ENCODE measurements at places on chromosomes 6 and 20.

GRCh38 chr6:10587656-10588406 is 66.7 kb downstream of the GCNT2 start:
- no peak overlapping the region for H3K4me3 ChIP-seq
- H3K4me1 ChIP-seq, result no peaks in the 10 kb centered on the region
- H3K27ac ChIP-seq, result no peak overlapping the region

- no peak for DNase-seq
- no peaks in the 10 kb centered on the region for H3K4me1 ChIP-seq
- H3K36me3 ChIP-seq, result no peaks in the 10 kb centered on the region
These were observed 26.7 kb upstream of the TFAP2B start for GRCh38 chr6:50791900-50792508.

DNA sequence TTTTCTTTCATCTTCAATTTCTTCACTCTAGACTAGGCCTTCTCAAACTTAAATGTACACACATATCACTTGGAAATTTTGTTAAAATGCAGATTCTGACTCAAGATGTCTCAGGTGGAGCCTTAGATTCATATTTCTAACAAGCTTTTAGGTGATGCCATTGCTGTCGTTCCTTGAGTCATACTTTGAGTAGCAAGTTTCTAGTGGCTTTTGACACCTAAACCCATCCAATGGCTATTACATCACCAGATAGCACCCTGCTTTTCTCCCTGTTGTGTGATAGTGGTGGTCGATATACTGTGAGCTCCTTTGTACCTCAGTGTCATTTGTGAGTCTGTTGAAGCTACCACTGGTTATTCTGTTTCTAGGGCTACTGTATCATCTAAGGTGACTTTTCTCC is 34.8 kb upstream of the BAG2 start:
- no peak overlapping the region for H3K27ac ChIP-seq
- H3K36me3 ChIP-seq, result no peaks in the 10 kb centered on the region
- H3K27me3 ChIP-seq, result no peaks in the 10 kb centered on the region
- DNase-seq, result no peak

DNA sequence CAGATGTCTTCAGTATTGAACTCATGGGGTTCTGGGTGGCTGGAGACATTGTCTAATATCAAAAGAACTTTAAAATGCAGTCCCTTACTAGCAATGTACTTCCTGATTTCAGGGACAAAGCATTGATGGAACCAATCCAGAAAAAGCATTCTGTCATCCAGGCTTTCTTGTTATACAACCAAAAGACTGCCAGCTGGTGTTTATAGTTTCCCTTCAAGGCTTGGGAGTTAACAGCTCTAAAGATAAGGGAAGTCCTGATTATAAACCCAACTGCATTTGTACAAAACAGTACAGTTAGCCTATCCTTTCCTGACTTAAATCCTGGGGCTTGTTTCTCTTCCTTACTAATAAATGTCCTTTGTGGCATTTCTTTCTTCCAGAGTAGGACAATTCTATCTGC is 160.0 kb downstream of the COL21A1 start:
- H3K27me3 ChIP-seq, result no peaks in the 10 kb centered on the region
- H3K27ac ChIP-seq, result no peak overlapping the region
- no peaks in the 10 kb centered on the region for H3K4me1 ChIP-seq
- H3K4me3 ChIP-seq, result no peak overlapping the region
- H3K36me3 ChIP-seq, result no peaks in the 10 kb centered on the region

DNA sequence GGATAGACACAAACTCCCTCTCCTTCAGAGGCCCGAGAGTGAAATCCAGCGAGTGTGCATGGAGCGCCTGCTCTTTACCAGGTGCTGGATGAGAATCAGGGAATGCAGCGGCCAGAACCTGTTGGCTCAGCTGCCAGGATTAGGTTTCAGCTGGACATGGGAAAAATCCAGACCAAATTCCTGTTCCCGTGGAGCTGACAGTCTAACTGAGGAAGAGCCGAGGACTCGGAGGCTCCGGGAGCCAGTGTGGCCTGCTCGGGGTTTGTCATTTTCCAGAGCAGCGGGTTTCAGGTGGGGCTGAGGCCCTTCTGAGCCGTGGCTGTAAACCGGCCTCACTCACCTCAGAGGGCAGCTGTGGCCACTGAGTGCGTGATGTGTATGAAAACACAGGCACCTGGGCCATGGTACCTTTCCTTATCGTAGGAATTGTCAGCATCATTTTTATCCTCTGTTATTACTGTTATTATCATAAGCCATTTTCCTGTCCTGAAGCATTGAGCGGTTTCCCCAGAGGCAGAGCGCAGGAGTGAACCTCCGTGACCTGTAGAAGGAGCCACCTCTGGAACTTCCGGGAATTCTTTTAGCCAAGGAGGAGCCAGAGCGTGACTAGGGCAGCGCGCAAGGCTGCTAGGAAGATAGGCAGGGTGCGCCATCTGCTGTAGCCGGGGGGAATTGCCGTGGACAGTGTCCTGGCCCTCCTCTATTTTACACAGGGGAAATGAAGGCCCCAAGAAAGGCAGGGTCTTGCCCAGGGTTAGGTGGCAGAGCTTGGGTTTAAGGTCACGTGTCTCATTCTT is 27.3 kb downstream of the PKIG start:
- no peak for DNase-seq
- H3K27me3 ChIP-seq, result no peaks in the 10 kb centered on the region
- peaks cover 2% of the 10 kb centered on the region for H3K36me3 ChIP-seq

DNA sequence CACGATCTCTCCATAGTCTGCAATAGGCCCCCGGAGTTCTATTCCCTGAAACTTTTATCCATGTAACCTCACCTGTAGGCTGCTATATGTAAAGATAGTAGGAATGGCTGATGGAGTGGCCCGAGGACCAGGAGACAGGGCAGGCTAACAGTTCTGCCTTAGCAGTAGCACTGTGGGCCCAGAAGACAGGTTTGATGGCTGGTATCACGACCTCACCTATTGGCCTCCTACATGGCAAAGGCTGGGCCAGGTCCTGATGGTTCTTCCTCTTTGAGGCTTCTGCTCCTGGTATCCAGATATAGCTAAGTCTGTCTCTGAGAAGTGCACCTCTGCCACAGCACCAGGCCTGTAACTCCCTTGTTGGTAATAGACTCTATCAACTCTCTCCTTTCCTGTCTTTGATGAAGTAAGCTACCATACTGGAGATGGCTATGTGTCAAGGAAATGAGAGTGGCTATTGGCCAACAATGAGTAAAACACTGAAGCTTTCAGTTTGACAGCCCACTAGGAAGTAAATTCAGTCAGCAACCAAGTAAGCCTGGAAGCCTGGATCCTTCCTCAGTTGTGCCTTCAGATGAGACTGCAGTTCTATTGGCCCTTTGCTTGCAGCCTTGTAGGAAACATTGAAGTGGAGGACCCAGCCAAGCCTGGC is 5.7 kb downstream of the SPEF1 start:
- peaks cover 12% of the 10 kb centered on the region for H3K27me3 ChIP-seq
- H3K27ac ChIP-seq, result no peak overlapping the region
- no peak overlapping the region for H3K4me3 ChIP-seq
- H3K36me3 ChIP-seq, result no peaks in the 10 kb centered on the region
- H3K4me1 ChIP-seq, result peaks cover 12% of the 10 kb centered on the region

DNA sequence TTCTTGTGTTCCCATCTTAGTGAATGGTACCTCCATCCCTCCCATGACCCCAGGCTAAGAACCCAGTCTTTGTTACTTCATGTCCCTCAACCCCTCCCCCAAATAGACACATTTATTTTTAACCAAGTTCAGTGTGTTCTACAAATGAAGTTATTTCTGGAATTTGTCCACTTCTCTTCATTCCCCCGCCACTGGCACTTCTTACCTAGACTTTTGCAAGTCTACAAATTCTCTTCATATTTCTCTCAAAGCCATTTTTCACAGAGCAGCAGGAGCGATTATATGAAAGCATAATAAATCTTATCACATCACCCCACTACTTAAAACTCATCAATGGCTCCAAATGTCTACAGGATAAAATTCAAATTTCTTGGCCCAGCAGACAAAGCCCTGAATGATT is 131.4 kb downstream of the BTBD9 start:
- no peaks in the 10 kb centered on the region for H3K4me1 ChIP-seq
- no peak for DNase-seq
- H3K27ac ChIP-seq, result no peak overlapping the region

GRCh38 chr6:7150381-7151064 is 42.8 kb downstream of the RREB1 start:
- H3K27me3 ChIP-seq, result no peaks in the 10 kb centered on the region
- H3K4me1 ChIP-seq, result peaks cover 68% of the 10 kb centered on the region
- no peaks in the 10 kb centered on the region for H3K36me3 ChIP-seq
- DNase-seq, result no peak
- H3K4me3 ChIP-seq, result no peak overlapping the region

- H3K36me3 ChIP-seq, result no peaks in the 10 kb centered on the region
- no peak overlapping the region for H3K27ac ChIP-seq
These were observed 266.7 kb upstream of the SULF2 start for GRCh38 chr20:48051794-48052474.

DNA sequence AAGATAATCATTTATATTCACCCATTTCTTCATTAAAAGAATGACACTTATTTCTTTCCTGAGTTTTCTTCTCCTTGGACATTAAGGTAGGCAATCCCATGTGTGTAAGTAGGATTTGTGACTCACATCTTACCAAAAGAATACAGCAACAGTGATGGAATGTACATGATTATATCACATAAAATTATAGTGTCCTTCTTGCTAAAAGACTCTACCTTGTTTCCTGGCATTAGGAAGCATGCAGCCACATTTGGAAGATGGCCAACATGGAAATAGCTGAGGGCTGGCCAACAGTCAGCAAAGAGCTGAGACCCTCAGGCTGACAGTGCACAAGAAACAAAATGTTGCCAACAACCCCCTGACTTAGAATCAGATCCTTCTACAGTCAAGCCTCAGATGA is 327.9 kb upstream of the MARCKS start:
- H3K27me3 ChIP-seq, result no peaks in the 10 kb centered on the region
- DNase-seq, result no peak
- no peak overlapping the region for H3K27ac ChIP-seq
- no peak overlapping the region for H3K4me3 ChIP-seq
- no peaks in the 10 kb centered on the region for H3K36me3 ChIP-seq

DNA sequence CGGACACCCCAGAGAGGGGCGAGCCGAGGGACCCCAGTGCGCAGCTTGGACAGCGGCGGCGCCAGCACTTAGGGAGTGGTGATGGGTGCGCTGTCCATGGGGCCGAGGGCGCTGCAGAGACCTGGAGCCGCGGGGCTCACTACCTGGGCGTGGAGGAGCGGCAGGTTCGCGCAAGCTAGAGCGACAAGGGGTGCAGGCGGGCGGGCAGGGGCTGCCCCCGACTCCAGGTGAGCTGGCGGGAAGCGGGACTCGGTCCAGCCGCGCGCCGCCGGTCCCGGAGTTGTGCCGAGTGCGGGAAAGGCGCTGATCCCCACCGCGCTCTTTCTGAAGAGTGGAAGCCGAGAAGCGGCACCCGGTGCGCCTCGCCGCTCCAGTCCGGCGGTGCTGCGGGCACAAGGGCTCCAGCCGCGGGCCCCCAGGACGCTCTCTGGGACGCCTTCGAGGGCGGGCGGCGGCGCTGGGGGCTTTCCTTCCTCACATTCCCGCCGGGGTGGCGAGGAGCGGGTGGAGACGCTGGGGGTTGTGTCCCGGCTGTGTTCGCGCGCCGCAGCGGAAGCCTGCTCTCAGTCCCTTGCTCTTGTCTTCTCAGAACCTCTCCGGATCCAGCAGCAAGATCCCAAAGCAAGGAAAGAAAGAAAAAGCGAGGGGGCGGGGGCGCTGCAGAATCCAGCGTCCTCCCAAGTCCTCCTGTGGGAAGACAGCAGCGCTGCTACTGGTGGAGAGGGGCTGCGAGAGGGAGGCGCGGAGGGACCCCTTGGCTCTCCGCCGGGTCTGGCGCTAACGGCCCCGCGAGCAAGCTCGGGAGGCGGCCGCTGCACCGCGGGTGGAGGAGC is at the start of gene B3GAT2:
TSS of gene B3GAT2 (minus strand) at position 610 of the 833 bp plus-strand sequence. CDS start 631 bp downstream, outside the sequence.
- peaks cover 9% of the 10 kb centered on the region for H3K27me3 ChIP-seq
- no peak within 1 kb of the TSS for H3K27ac ChIP-seq
- no peak for DNase-seq
- H3K4me3 ChIP-seq, result peak within 1 kb of the TSS; percentile 74

- DNase-seq, result no peak
- H3K27me3 ChIP-seq, result peaks cover 5% of the 10 kb centered on the region
- H3K27ac ChIP-seq, result no peak overlapping the region
- no peaks in the 10 kb centered on the region for H3K4me1 ChIP-seq
These were observed 173.4 kb upstream of the PMEPA1 start for GRCh38 chr20:57883224-57883623.

DNA sequence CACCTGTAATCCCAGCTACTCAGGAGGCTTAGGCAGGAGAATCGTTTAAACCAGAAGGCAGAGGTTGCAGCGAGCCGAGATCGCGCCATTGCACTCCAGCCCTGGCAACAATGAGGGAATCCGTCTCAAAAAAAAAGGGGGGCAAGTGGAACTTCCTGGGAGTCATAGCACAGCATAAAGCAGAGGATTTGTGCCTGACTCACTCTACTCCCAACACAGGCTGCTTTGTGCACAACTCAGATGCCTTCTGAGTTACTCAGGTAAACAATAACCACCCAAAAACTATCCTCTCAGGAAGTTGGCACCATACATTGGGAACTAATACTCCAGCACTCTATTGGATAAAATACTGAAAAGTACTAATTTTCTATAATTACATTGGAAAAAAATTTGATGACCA is 2.5 kb upstream of the TMEM244 start:
- no peak overlapping the region for H3K27ac ChIP-seq
- no peaks in the 10 kb centered on the region for H3K4me1 ChIP-seq
- no peak for DNase-seq
- H3K36me3 ChIP-seq, result no peaks in the 10 kb centered on the region
- H3K4me3 ChIP-seq, result no peak overlapping the region

DNA sequence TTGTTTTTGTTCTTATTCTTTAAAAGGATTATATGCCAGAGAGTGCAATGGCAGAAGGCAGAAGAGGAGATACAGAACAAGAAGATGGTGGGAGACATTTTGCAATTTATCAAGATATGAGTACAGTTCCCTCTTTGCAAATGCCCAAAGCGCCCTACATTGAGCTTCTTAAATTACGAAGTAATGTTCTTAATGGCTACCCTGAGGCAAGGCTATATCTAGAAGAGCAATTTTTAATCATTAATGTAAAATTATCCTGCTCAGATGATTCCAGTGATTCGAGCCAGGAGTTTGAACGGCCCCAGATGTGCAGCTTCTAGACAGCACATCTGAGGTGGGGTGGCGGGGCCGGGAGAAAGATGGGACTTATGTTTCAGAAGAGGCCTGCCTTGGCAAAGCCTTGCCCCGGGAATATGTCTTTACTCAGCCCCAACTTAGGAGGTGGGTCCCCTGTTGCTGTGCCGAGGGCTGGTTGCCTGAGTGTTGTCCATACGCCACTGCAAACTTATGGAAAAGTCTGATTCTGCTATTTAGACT is 84.9 kb upstream of the MLN start:
- H3K4me3 ChIP-seq, result no peak overlapping the region
- H3K4me1 ChIP-seq, result no peaks in the 10 kb centered on the region
- no peak for DNase-seq
- H3K27me3 ChIP-seq, result peaks cover 9% of the 10 kb centered on the region
- H3K36me3 ChIP-seq, result no peaks in the 10 kb centered on the region

- no peak overlapping the region for H3K4me3 ChIP-seq
- H3K36me3 ChIP-seq, result peaks cover 37% of the 10 kb centered on the region
- H3K27ac ChIP-seq, result no peak overlapping the region
- no peaks in the 10 kb centered on the region for H3K27me3 ChIP-seq
- peaks cover 45% of the 10 kb centered on the region for H3K4me1 ChIP-seq
- DNase-seq, result no peak
These were observed 45.8 kb downstream of the TBC1D7 start for GRCh38 chr6:13282393-13283069.

- H3K4me3 ChIP-seq, result no peak overlapping the region
- H3K4me1 ChIP-seq, result peaks cover 5% of the 10 kb centered on the region
- no peak overlapping the region for H3K27ac ChIP-seq
- no peaks in the 10 kb centered on the region for H3K27me3 ChIP-seq
- no peaks in the 10 kb centered on the region for H3K36me3 ChIP-seq
- no peak for DNase-seq
These were observed 176.2 kb downstream of the KIF16B start for GRCh38 chr20:16397086-16397485.
